ENCODE measurements at places on chromosomes 3 and 15.

DNA sequence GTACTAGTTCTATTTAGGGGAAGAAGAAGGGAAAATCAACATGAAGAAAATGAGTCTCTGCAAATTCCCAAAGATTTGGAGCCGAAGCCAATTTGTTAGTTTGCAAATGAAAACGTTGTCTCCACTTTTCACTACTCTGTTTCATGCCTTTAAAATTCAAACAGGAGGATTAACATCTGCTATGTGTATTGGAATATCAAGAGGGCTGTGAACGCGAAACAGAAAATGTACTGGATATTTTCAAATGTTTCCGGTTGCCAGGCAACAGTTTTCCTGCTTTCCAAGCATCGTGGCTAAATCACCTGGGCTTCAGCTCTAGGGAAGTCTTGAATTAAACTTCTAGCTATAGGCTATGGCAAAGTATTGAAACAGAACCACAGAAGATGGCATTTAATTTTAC lies 172.8 kb downstream of the KCNMB2 start:
- DNase-seq = no peak

GRCh38 chr3:47440131-47440530 lies 35.6 kb downstream of the SCAP start:
- DNase-seq = peak; percentile 46

- DNase-seq = peak; percentile 47
Measured at GRCh38 chr3:136250903-136251460, 842 bp downstream of the PCCB start.

- DNase-seq = no peak
Measured at GRCh38 chr15:100291106-100291505, 50.7 kb downstream of the ADAMTS17 start.

GRCh38 chr3:28376424-28376823 lies 27.8 kb upstream of the AZI2 start:
- no peak for DNase-seq

DNA sequence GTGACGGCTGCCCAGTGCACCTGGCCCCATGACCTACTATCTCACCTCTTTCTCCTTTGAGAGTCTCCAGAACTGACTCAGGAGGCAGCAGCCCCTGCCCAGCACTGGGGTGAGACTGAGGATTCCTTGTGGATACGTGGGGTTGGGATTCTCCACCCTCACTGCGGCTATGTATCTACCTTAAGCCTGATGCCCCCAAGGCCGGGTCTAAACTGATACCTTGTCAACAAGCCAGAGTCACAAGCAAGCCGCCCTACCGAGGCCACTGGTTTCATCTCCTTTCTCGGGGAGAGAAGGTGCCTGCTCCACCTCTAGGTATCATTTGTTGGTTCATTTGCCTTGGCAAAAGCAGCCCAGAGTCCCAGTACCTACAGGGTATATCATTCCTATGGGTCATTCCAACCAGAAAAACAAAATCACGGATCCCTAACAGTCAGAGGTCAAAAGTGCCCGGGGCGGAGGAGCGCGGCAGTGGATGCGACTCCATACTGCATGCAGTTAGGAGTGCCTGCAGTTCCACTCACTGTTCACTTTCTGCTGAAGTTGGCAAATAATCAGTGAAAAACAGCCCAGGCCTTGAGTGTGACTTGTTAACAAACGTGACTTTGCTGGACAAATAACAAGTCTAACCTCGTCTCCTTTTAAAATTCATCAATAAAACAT lies 47.5 kb downstream of the ABTB1 start:
- no peak for DNase-seq

GRCh38 chr3:114709102-114709501 lies 415.3 kb downstream of the TIGIT start:
- no peak for DNase-seq

GRCh38 chr15:41905036-41905793 lies 11.4 kb upstream of the SPTBN5 start:
- DNase-seq = no peak

GRCh38 chr3:178949896-178950295 lies 121.7 kb downstream of the ZMAT3 start:
- DNase-seq = no peak

DNA sequence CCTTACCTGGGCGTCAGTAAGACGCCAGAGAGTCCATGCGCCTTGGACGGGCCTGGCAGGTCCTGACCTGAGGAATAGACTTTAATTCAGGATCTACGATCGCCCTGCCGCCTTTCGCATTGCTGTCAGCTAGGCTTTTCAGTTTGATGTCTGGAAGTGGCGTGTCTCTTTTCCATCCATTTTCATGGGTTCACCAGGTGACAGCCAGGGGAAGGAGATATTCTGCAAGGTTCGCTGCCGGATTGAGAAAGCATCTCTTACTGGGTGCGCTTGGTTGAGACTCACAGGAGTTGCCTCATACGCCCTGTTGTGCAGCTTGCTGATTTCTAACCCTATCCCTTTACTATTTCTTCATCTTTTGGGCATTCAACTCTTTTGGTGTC lies 7.4 kb downstream of the EPHA3 start:
- no peak for DNase-seq
